ENCODE measurements at places on chromosomes 1 and 21.

- DNase-seq: no peak
Observed at GRCh38 chr1:101452825-101453224, 216.0 kb downstream of the S1PR1 start.

- no peak for DNase-seq
Observed at GRCh38 chr21:45573452-45574035, 31.3 kb upstream of the SLC19A1 start.

GRCh38 chr1:9589144-9589718 lies 520 bp downstream of the TMEM201 start:
- DNase-seq: no peak

- no peak for DNase-seq
Observed at GRCh38 chr1:47481936-47482335, 44.1 kb downstream of the FOXD2 start.

DNA sequence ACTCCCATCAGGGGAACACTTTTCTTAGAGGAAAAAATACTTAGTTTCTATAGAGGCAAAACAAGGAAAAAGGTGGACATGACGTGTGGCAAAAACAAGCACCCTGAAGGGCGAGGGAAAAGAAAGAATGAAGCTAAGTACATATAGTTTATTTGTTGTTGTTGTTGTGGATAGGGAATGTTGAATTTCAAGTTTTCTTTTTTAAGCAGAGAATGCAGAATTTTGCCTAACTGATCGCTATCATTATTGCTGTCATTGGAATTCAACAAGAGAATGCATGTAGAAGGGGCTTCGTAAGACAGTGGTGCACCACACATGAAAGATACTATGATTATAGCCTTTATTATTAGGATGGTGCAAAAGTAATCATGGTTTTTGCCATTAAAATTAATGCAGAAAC lies 144.0 kb downstream of the LMO4 start:
- DNase-seq: no peak

DNA sequence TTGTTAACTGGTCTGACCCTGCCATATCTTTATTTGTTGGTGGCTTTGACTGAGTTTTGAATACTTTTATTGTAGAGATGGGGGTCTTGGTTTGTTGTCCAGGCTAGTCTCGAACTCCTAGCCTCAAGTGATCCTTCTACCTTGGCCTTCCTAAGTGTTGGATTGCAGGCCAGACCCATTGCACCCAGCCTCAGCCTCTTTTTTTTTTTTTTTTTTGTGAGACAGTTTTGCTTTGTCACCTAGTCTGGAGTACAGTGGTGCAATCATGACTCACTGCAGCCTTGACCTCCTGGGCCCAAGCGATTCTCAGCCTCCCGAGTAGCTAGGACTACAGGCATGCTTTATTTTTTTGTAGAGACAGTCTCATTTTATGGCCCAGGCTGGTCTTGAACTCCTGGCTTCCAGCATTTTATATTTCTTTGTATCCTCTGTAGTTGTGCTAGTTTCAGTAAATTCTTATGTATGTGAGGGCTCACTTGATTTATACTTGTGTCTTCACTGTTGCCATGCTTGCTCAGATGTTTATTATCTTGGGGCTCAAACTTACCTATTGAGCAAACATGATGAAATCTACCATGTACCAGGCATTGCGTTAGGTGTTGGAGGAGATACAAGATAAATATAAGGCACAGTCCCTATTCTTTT lies 24.1 kb downstream of the THRAP3 start:
- no peak for DNase-seq

DNA sequence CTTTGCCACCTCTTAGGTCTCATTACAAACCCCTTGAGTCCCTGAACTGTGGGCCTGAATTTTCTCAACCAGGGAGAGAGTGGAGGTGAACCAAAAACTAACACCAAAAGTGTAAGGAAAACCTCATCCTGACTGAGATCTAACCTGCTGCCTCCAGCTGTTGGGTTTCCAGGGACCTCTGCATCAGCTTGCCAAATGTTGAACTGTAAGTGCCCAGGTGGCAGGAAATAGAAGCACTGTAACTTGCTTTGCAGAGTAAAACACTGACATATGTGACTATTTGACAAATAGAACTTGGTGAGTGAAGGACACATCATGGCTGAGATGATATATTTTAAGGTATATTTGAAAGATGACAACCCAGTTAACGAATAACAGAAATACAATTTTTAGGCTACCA lies 48.4 kb upstream of the NR5A2 start:
- DNase-seq: no peak
